ENCODE measurements at places on chromosomes 5 and 9. TPM values are rescaled to one million over a fixed set of nuclear protein-coding genes. Genes with fewer than 3 reads are reported as not detected.

Gene WWC1
- 20.1 TPM for total RNA-seq

Gene PFN3
- not detected for total RNA-seq

Gene PRR16
- 1.6 TPM for total RNA-seq

Gene NRARP
- total RNA-seq, result 4.4 TPM

Gene GFI1B
- 0.09 TPM for total RNA-seq

Gene SPATA31E1
- total RNA-seq, result not detected

Gene SLCO6A1
- not detected for total RNA-seq

Gene LVRN
- 3.1 TPM for total RNA-seq
